MCF 10A (cell line): ENCODE measurements at places on chromosomes 11 and 22.

GRCh38 chr22:46104170-46104880 is 46.0 kb upstream of the PPARA start:
- no peak for DNase-seq

GRCh38 chr11:113329725-113330124 is 15.3 kb downstream of the TTC12 start:
- no peak for DNase-seq

GRCh38 chr11:133168016-133168415 is 364.3 kb downstream of the OPCML start:
- no peak for DNase-seq

DNA sequence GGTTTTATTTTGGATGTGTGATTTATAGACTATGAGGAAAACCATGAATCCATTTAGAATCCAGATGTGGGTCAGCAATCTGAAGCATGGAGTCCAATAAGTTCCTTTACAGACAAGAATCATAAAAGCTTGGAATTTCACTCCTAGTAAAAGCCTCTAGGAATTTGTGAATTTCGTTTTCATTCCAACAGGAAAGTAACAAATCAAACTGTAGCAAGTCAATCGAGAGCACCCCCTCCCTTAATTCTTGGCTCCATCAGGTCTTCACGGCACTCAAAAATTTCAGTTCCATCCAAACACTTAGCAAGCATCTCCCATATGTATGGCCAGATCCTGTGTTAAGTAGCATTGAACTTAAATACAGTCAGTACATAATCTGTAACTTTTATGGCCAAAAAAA is 143.6 kb upstream of the POU2AF2 start:
- DNase-seq, result no peak

GRCh38 chr11:77636731-77637344 is 756 bp downstream of the CLNS1A start:
- no peak for DNase-seq

DNA sequence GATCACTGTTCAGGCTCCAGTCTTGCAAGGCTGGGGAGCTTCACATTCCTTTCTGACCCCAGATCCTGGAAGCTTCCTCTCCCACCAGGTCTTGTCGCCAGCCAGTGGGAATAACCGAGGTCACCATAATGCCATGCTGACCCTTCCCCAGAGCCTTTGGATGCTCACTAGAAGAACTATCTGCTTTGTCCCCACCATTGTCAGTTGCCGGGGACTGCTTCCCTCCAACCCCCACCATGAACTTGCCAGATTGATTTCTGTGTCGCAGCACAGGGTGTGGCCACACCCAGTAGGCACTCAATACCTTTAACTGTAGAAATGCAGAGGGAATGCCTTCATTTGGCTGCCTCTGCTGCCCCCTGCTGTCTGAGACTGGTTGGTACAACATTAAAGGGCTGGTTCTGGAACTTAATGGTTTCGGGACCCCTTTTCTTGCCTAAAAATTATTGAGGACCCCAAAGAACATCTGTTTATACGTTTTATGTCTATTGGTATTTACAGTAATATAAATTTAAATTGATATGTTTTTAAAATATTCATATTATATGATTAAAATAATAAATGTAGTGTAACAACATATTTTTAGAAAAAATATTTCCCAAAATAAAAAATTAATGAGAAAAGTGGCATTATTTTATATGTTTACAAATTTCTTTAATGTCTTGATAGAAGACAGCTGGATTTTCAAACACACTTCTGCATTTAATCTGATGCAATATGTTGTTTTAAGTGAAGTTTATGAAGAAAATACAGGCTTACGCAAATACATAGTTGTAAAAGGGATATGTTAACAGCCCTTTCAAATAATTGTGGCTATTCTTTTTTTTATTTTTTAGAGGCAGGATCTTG is 6.7 kb upstream of the GDPD5 start:
- DNase-seq, result peak; percentile 80

- peak; percentile 96 for DNase-seq
Measured at GRCh38 chr22:38135133-38135706, 24.7 kb upstream of the BAIAP2L2 start.

GRCh38 chr11:123473941-123474677 is 44.0 kb downstream of the GRAMD1B start:
- peak; percentile 78 for DNase-seq

- DNase-seq, result peak; percentile 95
Measured at GRCh38 chr11:130652671-130653335, 204.4 kb downstream of the ADAMTS15 start.

DNA sequence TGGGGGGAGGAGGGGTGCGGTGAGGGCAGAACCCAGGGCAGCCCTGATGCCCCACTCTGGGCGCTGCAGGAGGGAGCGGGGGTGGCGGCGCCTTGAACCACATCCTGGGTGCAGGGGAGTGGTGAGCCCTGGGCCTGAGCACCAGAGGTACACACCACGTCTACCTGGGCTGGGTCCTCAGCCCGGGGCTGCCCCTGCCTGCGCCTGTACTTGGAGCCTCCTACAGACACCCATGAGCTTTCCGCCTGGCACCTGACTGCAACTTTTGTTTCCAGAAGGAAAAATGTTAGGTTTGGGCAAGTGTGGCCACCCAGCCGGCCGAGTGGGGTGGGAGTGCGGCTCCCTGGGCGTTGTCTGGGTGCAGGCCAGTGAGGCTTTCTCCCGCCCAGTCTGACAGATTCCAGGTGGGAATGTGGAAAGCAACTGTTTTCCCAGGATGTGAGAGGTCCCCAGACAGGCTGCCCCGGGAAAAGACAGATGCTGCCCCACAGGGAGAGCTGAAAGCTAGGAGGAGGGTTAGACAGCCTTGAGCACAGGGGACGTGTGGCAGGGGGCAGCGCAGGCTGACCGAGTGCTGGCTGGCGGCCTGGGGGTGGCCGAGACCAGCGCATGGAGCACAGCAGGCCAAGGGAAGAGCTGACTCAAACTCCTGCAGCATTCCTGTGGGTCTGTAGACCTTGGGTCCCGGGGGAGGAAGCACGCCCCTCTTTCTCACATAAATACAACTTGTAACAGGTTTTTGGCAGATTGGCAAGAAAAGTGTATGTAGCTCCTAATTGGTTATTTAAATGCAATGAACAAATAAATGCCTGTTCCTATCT is 44.1 kb downstream of the GNB1L start:
- DNase-seq, result no peak

DNA sequence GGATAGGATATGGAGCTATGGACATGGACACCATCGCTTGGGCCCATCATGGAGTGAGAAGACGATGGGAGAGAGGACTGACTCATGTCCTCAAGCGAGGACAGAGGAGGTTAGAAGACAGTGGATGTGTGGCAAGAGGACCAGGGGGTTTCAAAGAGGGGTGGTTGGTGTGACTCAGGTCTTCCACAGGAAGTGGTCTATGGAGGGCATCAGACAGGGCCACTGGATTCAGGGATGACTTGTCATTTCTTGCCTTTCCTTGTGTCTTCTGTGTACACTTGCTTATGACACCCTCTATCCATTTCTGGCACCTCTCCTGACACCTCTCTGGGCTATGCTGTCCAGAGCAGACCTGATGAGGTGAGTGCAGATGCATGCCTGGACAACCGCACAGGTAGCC is 115.4 kb downstream of the OSBP2 start:
- no peak for DNase-seq

GRCh38 chr22:40436505-40437431 is 66.4 kb downstream of the SGSM3 start:
- DNase-seq, result peak; percentile 71

DNA sequence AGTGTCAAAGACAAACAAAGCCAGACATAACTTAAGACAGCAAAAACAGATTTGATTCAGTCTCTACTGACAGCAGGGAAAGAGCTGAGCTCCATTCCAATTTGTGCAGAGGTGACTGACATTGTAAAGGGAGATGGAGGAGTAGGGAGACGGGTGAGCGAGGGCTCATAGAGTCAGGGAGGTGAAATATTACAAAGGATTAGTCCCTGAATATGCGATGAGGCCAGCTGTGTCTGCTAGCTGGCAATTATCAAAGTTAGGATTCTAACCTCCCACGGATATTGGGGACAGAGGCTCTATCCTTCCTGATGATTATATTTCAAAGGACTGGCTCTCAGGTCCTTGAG is 8.3 kb downstream of the PLAAT2 start:
- DNase-seq, result no peak

GRCh38 chr11:117361432-117361831 is 33.8 kb downstream of the CEP164 start:
- no peak for DNase-seq

- DNase-seq, result no peak
Measured at GRCh38 chr11:91258876-91259275, 965.7 kb upstream of the FAT3 start.

DNA sequence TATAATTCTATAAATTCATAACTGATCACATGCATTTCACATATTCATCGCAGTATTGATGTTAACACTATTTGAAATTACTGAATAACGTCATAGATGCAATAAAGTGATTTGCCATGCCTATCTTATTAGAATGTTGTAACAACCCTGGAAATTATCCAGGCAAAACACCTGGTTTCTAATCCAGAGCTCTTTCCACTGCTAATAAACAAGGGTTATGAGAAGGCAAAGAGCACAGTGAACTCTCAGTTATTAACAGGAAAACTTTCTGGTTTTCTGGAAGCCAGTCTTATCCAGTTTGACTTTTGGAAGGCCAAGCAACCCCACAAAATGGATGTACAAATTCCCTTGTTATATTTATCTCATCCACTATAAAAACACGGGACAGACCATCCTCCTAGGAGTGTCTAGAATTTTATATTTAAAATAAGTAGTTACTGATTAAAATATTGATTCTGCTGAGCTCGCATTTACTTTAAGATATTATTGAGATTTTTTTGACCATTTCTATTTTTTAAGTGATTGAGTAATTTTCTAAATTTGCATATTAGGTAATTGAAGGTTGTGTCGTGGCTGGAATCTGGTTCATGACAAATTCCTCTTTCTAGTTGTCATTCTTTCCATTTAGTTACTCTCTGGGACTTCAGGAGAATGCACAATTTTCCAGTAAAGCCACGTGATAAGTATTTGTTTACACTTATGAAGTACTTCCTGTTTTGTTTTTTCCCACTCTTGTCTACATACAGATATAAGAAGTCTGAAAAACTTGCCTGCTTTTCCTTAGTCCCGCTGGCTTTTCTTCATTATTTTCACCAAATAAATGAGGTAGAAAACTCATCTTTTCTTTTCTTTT is 47.9 kb downstream of the DCUN1D5 start:
- no peak for DNase-seq

DNA sequence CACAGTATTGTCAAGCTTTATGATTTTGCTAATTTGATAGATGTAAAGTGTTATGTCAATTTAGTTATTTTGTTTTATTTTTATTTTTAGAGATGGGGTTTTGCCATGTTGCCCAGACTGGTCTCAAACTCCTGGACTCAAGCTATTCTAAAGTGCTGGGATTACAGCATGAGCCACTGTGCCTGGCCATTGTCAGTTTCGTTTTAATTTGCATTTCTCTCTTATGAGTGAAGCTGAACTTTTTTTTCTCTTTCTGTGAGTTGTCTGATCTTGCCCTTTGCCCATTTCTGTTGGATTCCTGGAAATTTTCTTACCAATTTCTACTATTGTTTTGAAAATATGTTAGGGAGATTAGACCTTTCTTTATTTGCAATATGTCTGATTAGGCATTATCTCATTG is 15.5 kb downstream of the NEU3 start:
- DNase-seq, result no peak

GRCh38 chr22:39153220-39153717 is 789 bp upstream of the CBX7 start:
- DNase-seq, result no peak

- DNase-seq, result peak; percentile 74
Measured at GRCh38 chr11:86511086-86511551, 136.4 kb downstream of the CCDC81 start.

- DNase-seq, result no peak
Measured at GRCh38 chr22:42992886-42993479, 22.0 kb downstream of the PACSIN2 start.

DNA sequence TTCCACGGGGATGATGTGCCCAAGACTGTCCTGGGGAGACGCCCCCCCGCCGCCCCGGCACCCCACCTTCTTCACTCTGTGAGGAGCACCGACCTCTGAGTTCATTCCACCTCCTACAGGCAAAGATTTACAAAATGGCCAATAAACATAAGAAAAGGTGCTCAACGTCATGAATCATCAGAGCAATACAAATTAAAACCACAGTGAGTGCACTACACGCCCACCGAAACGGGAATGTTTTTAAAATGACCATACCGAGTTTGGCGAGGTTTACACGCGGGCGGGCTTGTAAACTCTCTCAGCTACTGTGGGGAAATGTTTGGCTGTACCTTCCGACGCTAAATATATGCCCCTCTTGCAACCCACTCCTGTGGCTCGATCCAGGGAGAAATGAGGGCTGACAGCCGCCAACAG is 7.9 kb downstream of the NPTXR start:
- peak; percentile 38 for DNase-seq

GRCh38 chr22:48659404-48659996 is 1168.2 kb downstream of the BRD1 start:
- DNase-seq, result no peak

DNA sequence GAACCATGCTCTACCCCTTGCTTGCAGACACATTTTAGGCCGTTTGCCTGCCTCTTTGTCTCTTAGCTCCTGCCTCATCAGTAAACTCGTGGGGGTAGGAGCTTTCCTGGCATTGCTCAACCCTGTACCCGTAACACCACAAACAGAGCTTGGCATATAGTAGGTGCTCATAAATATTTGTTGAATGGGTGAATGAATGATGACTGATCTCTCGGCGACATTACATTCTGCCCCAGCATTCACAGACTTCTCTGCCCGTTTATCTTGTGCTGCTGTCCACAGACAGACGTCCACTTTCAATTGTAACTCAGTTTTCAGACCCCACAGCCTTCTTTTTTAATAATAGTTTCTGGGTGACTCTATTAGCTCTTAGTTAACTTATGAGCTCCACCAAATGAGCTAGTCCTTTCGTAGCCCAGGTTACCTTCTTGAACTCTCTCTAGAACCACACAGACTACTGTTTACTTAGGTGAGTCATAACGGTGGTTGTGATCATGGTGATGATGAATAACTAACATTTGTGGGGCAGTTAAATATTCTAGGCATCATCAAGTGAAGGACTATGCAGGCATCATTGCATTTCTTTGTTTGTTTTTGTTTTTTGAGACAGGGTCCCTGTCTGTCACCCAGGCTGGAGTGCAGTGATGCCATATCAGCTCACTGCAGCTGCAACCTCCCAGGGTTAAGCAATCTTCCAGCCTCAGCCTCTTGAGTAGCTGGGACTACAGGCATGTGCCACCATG is 188.4 kb downstream of the ADAMTS15 start:
- peak; percentile 90 for DNase-seq

- DNase-seq, result no peak
Measured at GRCh38 chr11:61194169-61194671, 9.1 kb upstream of the PGA3 start.

DNA sequence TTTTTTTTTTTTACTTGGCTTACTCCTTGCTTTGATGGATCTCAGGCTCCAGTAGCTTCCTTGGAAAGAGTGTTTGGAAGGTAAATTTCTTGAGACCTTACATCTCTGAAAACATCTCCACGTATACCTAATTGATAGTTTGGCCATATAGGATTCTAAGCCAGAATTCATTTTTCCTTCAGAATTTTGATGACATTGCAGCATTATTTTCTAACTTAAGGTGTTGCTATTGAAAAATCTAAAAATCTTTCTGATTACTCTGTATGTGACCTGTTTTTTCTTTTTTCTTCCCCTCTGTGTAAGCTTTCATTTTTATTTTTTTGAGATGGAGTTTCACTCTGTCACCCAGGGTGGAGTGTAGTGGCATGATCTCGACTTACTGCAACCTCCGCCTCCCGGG is 23.1 kb upstream of the SPTBN2 start:
- no peak for DNase-seq

GRCh38 chr11:119991669-119992068 is 146.2 kb downstream of the TRIM29 start:
- no peak for DNase-seq
